ENCODE measurements at places on chromosomes 11 and 22. TPM values are rescaled to one million over a fixed set of nuclear protein-coding genes. Genes with fewer than 3 reads are reported as not detected.

Gene OR2D2
- total RNA-seq, result 0.20 TPM

Gene BDNF
- total RNA-seq, result not detected

Gene OR2AT4
- total RNA-seq, result not detected

Gene MAPK8IP2
- total RNA-seq, result 0.17 TPM

Gene OOSP1
- total RNA-seq, result not detected

Gene CCDC15
- total RNA-seq, result 4.2 TPM

Gene POTEH
- total RNA-seq, result not detected

Gene SPINDOC
- 40.2 TPM for total RNA-seq

Gene TYR
- not detected for total RNA-seq

Gene RIC3
- total RNA-seq, result 8.3 TPM

Gene OR4A16
- total RNA-seq, result not detected

Gene SERPIND1
- total RNA-seq, result not detected

Gene NELL1
- not detected for total RNA-seq

Gene CDHR5
- not detected for total RNA-seq
